Hepatocyte (in vitro differentiated cells): ENCODE measurements at places on chromosomes 13 and 19. TPM values are rescaled to one million over a fixed set of nuclear protein-coding genes. Genes with fewer than 3 reads are reported as not detected.

ZNF880 gene
- total RNA-seq, result 24.9 and 30.7 TPM in 2 replicates

WDR88 gene
- total RNA-seq, result not detected in 2 replicates

CEACAM4 gene
- total RNA-seq, result not detected in 2 replicates

PBX4 gene
- total RNA-seq, result 0.64 and 3.2 TPM in 2 replicates

ZNF492 gene
- total RNA-seq, result not detected in 2 replicates

NLRP4 gene
- total RNA-seq, result not detected in 2 replicates

ATP13A1 gene
- total RNA-seq, result 53.0 and 113 TPM in 2 replicates

RNF17 gene
- total RNA-seq, result not detected in 2 replicates

ZNF493 gene
- total RNA-seq, result 22.4 and 26.5 TPM in 2 replicates

CYP4F11 gene
- total RNA-seq, result not detected in 2 replicates

DNA sequence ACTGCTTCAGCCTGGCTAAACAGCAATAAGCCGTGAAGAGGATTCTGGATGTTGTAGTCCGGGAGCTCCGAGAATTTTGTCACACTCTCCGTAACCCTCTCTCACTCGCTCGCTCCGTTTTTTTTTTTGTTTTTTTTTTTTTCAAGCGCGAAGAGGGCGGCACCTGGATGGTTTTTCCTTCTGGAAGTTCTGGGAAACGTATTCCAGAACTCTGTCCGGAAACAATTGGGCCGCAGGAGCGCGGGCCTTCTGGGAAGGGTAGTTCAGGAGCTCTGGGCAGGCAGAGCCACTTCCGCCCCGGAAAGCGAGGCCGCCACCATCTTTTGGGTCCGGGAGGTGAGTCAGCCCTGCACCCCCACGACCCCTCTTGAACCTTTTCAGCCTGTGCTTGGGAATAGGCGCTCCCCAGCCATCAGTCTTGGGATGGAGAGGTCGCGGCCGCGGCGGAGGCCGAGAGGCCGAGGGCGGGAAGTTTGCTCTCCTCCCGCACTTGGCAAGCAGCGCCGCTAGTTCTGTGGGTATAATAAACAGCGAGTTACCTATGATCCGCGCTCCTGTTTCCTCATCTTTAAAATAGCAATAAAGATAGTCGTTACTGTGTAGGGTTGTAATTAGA lies at the start of gene ZNF227:
Gene ZNF227 (plus strand): TSS at position 283 of the 616 bp plus-strand sequence. CDS start 5,261 bp downstream, outside the sequence.
- peak; percentile 94 for DNase-seq

DNA sequence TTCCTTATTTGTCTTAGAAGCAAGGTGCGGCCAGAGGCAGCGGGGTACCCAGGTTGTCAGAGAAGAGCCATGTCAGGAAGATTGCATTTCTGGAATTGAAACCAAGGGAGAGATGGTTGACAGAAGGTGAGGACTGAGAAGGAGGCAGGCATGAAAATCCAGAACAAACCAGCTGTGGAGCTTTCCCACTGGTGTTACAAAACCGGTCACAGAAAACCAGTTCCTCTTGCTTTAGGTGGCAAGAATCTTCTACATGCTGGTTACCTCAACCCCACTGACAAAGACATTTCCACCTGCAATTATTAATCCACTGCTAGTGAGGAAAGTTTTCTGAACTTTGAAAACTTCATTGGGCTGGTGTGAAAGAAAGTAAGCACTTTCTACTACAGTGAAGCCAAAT lies 64.0 kb upstream of the MED4 start:
- DNase-seq, result no peak

- no peak for DNase-seq
Measured at GRCh38 chr13:43390619-43391018, 367.2 kb downstream of the DNAJC15 start.

DNA sequence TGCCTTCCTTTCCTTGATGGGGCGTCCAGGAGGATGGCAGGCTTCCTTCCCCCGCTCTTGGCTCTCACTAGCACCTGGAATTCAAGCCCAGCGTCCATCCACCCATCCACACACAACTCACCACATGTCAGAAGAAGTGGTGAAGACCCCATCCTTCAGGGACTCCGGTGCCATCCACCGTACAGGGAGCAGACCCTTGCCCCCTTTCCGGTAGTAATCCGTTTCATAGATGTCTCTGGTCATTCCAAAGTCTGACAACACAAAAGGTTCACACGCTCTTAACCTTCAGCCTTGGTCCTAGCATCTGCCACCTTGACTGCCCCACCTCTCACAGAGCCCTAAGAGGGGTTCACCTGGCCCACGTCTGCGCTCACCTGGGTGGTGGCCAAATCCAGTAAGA lies 51.0 kb downstream of the ZNF557 start:
- no peak for DNase-seq

DNA sequence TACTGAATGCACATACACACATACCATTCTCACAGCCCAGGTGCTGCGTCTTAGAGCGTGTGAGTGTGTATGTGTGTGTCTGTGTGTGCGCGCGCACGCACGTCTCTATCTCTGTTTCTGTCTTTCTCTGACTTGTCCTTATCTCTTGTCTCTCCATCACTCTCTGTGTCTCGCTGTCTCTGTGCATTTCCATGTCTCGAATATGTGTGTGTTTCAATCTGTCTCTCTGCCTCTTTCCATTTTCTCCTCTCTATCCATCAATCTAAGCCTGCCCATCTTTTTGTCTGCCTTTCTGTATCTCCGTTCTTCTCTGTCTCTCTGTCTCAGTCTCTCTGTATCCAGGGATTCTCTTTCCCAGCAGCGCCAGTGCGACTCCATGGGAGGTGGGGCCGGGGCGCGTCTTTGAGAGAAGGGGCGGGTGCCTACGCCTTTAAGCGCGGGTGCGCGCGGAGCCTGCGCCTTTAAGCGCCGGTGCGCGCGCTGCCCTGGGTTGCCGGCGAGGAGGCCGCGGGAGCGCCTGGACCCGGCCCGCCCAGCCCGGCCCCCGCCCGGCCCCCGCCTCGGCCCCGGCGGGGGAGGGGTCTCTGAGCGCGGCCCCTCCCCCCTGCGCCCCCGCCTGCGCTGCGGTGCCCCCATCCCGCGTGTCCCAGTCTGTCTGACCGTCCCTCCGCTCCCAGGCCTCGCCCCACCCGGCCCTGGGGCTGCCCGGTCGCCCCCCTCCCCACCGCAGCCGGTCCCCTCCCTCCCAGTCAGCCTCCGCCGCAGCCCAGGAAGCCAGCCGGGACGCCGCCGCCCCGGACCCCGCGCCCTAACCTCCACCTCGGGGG lies at the start of gene LRFN3:
Gene LRFN3 (plus strand): TSS at position 464 of the 827 bp plus-strand sequence. CDS start 3,052 bp downstream, outside the sequence.
- DNase-seq, result peak; percentile 91

DNA sequence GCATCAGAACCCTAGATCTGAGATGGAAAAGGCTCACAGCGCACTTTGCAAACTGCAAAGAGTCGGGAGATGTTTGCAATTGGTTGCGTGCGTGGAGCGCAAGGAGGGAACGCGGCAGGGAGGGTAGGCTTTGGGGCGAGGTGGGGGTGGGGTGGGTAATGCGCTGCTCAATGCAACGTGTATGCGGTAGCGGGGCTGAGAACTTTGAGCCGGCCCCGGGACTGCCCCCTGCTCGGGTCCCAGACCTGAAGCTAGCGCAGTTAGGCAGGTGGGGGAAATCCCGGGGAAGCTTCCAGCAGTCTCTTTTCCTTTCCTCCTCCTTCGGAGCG lies 971 bp downstream of the FOSB start:
- DNase-seq, result no peak

- peak; percentile 7 for DNase-seq
Measured at GRCh38 chr19:6161271-6161850, 25.9 kb downstream of the ACSBG2 start.

GRCh38 chr13:27334774-27335435 lies 64.3 kb downstream of the RASL11A start:
- DNase-seq, result no peak

GRCh38 chr13:35530147-35530546 lies 53.7 kb upstream of the MAB21L1 start:
- DNase-seq, result no peak

- peak; percentile 5 for DNase-seq
Measured at GRCh38 chr19:20470345-20471135, 95.0 kb downstream of the ZNF737 start.

GRCh38 chr13:99356262-99357091 lies 49.3 kb upstream of the GPR183 start:
- no peak for DNase-seq

- peak; percentile 80 for DNase-seq
Measured at GRCh38 chr19:44776402-44777096, 1.1 kb upstream of the CBLC start.

GRCh38 chr19:32878988-32879387 lies 9.4 kb upstream of the SLC7A9 start:
- no peak for DNase-seq

DNA sequence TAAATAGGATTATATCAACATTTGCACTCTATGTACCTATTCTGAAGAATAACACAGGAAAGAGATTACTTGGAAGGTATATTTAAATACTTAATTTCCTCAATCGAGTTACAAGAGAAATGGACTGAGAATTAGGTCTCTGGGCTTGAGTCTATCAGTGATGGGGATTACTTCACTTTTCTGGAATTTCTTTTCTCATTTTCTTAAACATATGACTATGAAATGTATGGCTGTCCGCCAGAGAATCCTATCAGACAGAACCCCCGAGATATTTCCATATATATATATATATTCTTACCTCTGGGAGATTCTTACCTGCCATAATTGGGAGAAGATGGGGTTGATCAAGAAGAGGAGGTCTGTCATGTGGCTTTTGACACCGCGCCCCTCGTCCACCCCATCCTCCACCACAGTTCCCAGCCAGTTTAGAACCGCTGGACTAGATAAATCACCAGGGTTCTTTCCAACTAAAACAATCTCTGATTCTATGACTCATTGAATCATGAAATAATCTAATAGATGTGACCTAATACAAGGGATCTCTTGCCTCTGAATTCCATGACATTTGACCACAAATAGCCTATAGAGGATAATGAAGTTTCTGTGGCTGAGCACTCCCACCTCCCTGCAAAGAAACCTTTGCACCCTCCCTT lies 231.3 kb downstream of the TBC1D4 start:
- no peak for DNase-seq

DNA sequence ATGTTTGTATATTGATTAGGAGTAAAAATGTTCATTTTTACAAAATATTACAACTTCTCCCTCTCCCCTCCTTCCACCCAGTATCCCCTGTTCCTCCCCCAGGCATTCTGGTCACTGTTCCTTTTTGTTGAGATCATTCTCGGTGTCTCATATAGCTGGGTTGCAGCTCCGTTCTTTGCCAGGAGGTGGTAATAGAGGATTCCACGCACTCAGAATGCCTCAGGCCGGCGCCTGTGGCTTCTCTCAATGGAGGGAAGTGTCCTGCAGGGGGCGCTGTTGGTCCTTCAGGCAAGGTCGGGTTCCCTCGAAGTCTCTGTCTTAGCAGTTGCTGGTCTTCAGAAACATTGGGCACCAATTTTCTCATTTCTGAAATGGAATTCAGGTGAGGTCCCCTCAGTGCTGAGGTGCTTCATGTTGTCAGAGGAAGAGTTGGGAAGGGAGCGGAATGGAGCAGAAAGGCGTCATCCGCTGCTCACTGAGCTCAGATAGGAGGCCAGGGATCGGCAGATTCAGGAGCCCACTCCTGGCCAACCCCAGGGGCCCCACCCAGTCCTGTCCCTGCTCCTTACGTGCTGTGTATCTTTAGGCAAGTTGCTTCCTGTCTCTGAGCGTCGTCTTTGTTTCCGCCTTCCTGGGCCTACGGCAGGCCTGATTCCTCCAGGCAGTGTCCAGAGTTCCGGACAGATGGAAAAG lies 10.3 kb upstream of the GARIN5A start:
- no peak for DNase-seq

- DNase-seq, result no peak
Measured at GRCh38 chr13:37495046-37495445, 103.5 kb downstream of the POSTN start.

GRCh38 chr13:110187641-110188161 lies 119.3 kb downstream of the COL4A1 start:
- peak; percentile 70 for DNase-seq

DNA sequence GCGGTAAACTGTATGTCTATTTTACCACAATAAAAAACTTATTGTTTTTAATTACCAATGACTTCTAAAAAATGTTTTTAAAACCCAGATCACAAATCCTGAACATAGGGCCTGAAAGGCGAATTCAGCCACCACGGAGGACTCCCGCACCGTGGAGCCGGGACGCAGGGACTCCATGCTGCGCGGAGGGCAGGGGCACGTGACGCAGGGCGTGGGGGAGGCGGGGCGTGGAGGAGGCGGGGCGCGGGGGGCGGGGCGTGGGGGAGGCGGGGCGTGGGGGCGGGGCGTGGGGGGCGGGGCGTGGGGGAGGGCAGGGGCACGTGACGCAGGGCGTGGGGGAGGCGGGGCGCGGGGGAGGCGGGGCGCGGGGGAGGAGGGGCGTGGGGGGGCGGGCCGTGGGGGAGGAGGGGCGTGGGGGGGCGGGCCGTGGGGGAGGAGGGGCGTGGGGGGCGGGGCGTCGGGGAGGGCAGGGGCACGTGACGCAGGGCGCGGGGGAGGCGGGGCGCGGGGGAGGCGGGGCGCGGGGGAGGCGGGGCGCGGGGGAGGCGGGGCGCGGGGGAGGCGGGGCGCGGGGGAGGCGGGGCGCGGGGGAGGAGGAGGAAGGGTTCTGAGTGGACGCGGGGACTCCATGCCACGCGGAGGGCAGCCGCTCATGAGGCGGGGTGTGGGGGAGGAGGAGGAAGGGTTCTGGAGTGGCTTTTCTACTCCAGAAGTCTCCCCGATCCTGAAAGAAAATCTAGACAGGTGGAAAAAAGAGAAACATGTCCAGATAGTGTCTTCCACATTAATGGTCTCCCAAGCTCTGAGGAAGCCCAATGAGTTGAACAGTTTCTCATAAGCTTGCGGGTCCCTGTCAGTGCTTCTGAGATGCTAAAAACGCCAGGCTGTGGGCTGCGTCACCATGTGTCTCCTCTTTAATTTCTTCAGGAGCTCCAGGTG lies 4.4 kb upstream of the PROZ start:
- peak; percentile 90 for DNase-seq

DNA sequence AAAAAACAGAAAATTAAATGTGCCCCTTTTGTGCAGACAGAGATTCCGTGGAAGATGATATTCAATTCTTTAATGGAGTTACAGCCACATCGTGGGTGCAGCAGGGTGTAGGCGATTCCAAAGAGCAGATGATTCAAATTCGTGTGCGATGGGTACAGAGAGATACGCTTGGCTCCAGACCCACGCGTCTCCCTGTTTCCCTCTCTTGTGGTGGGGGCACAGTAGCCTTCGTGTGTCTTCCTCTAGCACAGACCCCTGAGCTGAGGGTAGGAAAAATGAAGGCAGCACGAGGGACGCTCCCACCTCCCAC lies 4.8 kb downstream of the TSPAN16 start:
- no peak for DNase-seq

DNA sequence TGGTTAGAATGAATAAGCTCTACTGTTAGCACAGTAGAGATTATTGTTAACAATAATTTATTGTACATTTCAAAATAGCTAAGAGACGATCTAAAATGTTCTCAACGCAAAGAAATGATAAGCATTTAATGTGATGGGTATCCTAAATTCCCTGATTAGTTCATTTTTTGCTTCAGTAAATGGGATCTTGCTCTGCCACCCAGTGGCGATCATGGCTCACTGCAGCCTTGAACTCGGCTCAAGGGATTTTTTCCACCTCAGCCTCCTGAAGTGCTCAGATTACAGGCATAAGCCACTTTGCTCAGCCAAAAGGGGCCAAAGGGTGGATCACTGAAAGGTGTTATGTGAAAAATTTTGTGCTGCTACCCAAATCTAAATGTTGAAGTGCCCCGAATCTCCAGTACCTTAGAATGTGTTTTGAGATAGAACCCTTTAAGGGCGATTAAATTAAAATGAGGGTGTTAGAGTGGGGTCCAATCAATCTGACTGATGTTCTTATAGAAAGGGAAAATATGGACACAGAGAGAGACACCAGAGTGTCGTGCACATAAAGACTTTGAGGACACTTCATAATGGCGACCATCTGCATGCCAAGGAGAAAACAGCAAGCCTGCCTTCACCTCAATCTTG lies 31.5 kb upstream of the ZNF766 start:
- peak; percentile 68 for DNase-seq
